ENCODE measurements at places on chromosomes 5 and 9. TPM values are rescaled to one million over a fixed set of nuclear protein-coding genes. Genes with fewer than 3 reads are reported as not detected.

SLC36A3 gene
- not detected for total RNA-seq

ATOSB gene
- 14.1 TPM for total RNA-seq

ZNF169 gene
- total RNA-seq = 4.3 TPM

C9orf50 gene
- total RNA-seq = not detected

PLGRKT gene
- 17.6 TPM for total RNA-seq

TPPP gene
- total RNA-seq = not detected

PDGFRB gene
- total RNA-seq = 297 TPM

IFNA2 gene
- total RNA-seq = not detected

UIMC1 gene
- 38.9 TPM for total RNA-seq

CD72 gene
- total RNA-seq = 4.4 TPM

LCN2 gene
- not detected for total RNA-seq

SPATA31D4 gene
- not detected for total RNA-seq

PHF24 gene
- not detected for total RNA-seq

ECM2 gene
- 3.3 TPM for total RNA-seq

RPS23 gene
- total RNA-seq = 2,450 TPM

NLN gene
- total RNA-seq = 34.9 TPM

GDNF gene
- 0.39 TPM for total RNA-seq

INSL4 gene
- total RNA-seq = not detected

ALDH7A1 gene
- total RNA-seq = 28.3 TPM

CCDC69 gene
- 5.1 TPM for total RNA-seq

SPINK6 gene
- total RNA-seq = not detected

THG1L gene
- 29.9 TPM for total RNA-seq

PROP1 gene
- not detected for total RNA-seq

DDX41 gene
- total RNA-seq = 55.5 TPM

SHROOM1 gene
- total RNA-seq = 7.8 TPM

ABO gene
- not detected for total RNA-seq
